Endodermal cell (in vitro differentiated cells): ENCODE measurements at places on chromosomes 12 and 14. TPM values are rescaled to one million over a fixed set of nuclear protein-coding genes. Genes with fewer than 3 reads are reported as not detected.

The TRAF3 gene
- total RNA-seq, result 10.0 to 28.3 TPM (median 23.8 TPM) in 3 replicates

The ACTN1 gene
- total RNA-seq, result 263 and 275 TPM in 2 replicates

The ACRBP gene
- 1.9 to 3.8 TPM (median 2.3 TPM) in 3 replicates for total RNA-seq

The CABP1 gene
- total RNA-seq, result 0.29 to 0.73 TPM (median 0.72 TPM) in 3 replicates

DNA sequence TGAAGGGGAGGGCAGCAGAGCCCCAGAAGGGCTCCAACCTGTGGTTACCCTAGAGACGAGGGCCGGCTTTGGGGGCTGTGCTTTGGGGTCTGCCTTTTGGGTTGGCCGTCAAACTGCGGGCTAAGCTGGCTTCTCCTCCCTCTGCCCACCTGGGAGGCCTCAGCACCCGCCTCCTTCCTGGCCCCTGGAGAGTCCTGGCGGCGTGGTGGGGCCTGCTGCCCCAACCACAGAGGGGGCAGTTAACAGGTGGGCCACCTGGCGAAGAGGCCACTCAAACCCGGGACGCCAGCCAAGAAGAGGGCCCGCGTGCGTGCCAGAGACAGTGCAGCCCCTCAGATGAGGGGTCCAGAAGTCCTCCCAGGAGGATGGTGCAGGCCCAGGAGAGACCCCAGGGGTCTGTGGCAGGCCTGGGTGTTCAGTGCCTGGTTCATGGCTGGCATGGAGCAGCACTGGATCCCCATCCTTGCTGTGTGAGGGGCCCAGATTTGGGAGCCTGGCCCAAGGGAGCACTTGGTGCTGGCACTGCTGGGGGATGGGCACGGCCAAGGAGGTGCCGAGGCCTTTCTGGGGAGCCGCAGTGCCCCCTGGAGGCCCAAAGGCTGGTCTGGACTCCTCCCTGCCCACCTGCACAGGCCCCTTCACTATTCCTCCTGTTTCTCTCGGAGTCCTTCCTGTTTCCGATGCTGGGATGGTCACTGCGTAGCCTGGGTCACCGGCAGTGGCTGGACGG is 48.8 kb downstream of the LRCOL1 start:
- H3K27ac ChIP-seq, result no peak overlapping the region
- peaks cover 6% of the 10 kb centered on the region for H3K27me3 ChIP-seq
- peaks cover 8% of the 10 kb centered on the region for H3K36me3 ChIP-seq
- peak overlapping the region; percentile 86 for H3K4me3 ChIP-seq
- no peaks in the 10 kb centered on the region for H3K4me1 ChIP-seq

- peaks cover 49% of the 10 kb centered on the region for H3K27me3 ChIP-seq
- H3K4me1 ChIP-seq, result peaks cover 6% of the 10 kb centered on the region
- DNase-seq, result no peak
- H3K36me3 ChIP-seq, result no peaks in the 10 kb centered on the region
- H3K4me3 ChIP-seq, result no peak overlapping the region
Measured at GRCh38 chr12:5301539-5301938, 130.4 kb upstream of the NTF3 start.

- no peaks in the 10 kb centered on the region for H3K36me3 ChIP-seq
- no peaks in the 10 kb centered on the region for H3K4me1 ChIP-seq
- no peaks in the 10 kb centered on the region for H3K27me3 ChIP-seq
Measured at GRCh38 chr12:20245491-20245890, 122.8 kb upstream of the PDE3A start.

DNA sequence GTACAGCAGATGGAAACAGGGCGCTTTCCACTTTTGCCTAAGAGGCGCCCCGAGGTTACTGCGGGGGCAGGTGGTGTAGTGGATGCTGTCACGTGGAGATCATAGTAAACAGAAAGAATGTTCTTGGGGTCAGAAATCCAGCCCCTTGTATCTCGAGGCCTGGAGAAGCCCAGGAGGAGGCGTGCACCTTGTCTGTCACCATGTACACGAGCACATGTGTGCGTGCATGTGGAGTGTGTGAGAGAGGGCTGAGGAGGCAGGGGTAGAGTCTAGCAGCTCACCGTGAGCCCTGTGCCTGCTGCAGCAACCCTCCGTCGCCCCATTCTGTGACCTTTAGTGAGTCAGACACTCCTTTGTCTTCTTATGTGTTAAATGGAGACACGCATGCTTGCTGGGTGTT is 59.0 kb downstream of the CACNA1C start:
- H3K27me3 ChIP-seq, result no peaks in the 10 kb centered on the region
- no peak overlapping the region for H3K4me3 ChIP-seq
- no peak for DNase-seq
- no peaks in the 10 kb centered on the region for H3K36me3 ChIP-seq

DNA sequence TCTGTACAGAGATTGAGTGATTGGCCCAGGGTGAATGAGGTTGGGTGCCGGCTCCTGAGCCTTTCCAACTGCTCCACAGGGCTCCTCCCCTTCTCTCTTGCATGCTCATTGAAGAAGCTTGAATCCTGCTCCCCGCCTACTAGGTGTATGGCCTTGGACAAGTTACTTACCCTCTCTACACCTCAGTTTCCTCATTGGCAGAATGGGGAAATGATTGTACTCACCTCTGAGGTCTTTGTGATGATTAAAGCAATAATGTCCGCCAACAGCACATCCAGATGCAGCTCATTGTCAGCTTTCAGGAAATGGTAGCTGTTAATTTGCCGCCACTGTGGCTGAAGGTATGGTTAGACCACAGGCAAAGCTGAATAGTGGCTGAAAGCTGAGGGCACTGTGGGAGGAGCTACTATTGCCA is 174.1 kb downstream of the CRADD start:
- H3K27me3 ChIP-seq, result no peaks in the 10 kb centered on the region
- H3K4me3 ChIP-seq, result no peak overlapping the region
- no peaks in the 10 kb centered on the region for H3K36me3 ChIP-seq
- DNase-seq, result no peak
